ENCODE measurements at places on chromosomes 4 and X.

GRCh38 chr4:150938873-150939499, 76.1 kb downstream of the LRBA start:
- DNase-seq: no peak

GRCh38 chr4:72993876-72994275, 75.6 kb downstream of the COX18 start:
- DNase-seq: no peak

GRCh38 chrX:71622576-71623450, 4.5 kb upstream of the CXCR3 start:
- peak; percentile 14 for DNase-seq

DNA sequence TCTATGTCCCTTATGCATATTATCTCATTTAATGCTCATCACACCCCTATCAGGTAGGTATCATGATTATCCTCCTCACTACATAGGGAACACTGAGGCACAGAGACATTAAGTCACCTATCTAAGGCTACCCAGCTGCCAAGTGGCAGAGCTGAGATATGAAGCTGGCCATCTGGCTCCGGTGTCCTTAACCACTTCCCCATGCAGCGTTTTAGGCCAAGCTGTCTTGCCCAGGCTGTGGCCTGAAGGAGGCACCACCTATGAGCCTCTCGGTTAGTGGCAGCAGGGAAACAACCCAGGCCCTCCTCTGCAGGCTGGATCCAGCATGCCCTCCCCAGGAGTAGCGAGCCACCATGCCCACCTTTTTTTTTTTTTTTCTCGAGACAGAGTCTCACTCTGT, 16.3 kb downstream of the PJA1 start:
- no peak for DNase-seq

- no peak for DNase-seq
Observed at GRCh38 chr4:129327637-129328036, 231.7 kb downstream of the C4orf33 start.

GRCh38 chr4:151717314-151717713, 43.5 kb downstream of the GATB start:
- no peak for DNase-seq

- no peak for DNase-seq
Observed at GRCh38 chr4:70627620-70628019, 924 bp upstream of the ENAM start.

DNA sequence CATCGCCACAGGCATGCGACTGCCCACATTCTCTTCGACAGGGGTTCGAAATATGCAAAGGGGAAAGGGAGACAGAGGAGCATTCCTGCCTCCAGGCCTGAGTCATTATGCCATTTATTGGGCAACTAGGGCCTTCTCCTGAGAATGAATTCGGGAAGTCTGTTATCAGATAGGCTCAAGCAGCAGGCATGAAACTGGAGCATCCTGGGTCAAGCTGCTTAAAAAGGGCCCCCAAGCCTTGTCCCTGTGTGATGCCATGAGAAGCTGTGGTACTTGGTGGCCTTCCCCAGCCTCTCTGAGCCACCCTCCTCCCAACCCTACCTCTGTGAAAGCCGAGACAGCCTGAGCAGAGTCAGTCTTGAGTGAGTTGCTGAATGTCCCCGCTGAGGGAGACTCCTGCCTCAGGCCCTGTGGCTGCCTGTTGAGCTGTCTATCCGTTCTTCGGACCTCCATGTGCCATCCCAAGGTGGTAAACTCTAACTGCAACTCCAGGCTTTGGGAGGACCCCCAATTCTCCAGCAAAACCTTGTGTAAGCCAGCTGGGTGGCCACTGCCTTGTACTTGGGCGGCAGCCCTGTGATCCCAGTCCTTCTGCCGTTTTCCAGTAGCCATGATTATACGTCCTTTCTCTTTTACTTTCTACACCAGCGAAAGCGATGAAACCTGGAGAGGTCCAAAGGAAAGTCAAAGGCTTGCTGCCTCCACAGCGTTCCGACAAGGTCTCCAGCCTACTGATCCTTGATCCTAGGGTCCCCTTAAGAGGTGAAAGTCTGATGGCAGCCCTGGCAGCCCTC, 37.7 kb downstream of the NBDY start:
- no peak for DNase-seq

GRCh38 chr4:164997324-164997723, 19.9 kb upstream of the TRIM61 start:
- no peak for DNase-seq

- DNase-seq: no peak
Observed at GRCh38 chrX:85503258-85504158, 124.0 kb upstream of the POF1B start.

- no peak for DNase-seq
Observed at GRCh38 chr4:1030031-1030430, 18.6 kb downstream of the FGFRL1 start.

GRCh38 chrX:75107863-75108509, 48.1 kb downstream of the ABCB7 start:
- no peak for DNase-seq

DNA sequence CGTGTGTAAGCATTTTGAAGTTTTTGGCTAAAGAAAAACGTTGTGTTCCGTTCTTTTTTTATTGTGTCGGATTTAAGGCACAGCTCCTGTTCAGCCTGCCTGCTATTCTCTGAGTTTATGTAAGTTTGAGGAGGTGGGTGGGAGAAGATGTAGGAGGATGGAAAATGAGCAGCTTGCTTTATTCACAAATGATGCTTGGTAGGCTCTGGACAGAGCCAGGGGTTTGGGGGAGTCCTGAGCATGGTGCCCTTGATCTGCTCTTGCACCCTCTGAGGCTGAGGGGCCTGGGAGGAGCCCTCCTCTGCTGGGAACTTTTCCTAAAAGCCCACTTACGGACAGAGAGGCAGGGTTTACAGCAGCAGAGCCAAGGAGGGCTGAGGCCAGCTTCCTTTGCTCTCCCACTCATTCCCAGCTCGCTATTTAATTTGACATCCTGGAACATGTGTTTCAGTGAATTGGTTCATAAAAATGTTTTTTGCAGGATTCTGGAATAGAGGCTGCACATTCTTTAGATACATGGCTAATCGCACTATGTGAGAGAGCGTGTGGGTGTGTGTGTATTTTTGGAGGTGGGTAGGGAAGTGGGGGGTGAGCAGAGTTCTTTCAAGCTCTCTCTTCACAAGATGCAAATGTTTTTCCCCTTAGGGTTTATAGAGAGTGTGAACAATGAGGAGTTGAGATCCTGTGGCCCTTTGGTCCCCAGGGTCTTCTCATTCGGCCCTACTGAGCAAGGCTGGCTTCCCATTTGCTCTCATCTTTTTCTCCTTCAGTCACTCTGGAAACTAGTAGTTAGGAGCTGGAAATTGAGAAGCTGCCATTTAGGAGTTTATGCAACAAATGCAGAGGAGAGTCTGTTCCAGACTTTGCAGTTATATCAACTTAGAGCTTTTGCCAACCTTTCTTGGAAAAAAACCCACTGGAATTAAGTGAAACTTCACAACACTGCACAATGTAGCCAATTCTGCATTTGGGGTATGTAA, 32.1 kb downstream of the TMEM131L start:
- DNase-seq: no peak

DNA sequence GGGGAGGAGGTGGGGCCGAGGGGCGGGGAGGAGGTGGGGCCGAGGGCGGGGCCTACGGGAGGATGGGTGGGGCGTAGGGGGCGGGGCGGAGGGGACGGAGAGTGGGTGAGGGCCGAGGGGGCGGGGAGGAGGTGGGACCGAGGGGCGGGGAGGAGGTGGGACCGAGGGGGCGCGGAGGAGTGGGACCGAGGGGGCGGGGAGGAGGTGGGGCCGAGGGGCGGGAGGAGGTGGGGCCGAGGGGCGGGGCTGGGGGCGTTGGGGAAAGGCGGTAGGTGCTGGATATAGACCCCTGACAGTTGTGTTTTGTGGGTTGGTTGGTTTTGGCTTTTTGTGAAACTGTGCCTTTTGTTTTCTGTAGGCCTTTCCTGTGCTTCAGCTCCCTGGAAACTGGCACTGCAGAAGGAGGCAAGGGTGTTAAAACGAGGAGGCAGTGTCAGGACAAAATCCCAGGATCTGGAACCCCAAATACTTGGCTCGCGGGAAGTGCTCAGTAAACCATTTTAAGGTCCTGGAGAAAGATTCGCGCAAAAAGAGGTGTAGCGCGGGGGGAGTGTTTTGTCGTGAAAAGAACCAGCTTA, 580 bp upstream of the MMGT1 start:
- peak; percentile 24 for DNase-seq

DNA sequence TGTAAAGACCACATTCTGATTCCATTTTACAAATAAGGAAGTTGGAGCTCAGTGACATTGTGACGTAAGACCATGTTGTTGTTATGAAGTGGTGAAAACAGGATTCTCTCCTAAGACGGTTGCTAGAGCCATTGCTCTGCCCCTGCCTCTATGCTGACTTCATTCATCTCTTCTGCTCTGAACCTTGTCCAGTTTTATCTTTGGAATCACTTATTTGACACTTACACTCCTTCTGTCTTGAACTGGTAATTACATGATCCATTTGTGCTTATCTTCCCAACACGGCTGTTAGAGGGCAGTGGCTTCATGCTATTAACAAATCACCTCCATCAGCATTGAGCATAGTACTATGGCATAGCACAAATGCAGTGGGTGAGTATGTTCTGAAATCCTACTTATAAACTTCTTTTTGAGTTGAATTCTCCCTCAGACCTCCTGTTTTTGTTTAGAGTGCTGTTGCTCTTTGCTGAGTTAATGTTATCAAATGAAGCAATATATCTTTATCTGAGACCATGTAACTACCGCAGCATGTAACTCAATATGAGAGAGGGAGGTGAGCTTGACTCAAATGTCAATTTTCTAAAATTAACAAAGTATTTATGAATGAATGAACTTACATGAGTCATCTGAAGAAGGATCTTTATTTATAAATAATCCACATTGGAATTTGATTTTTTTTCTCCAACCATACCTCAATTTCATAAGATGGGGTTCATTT, 177.8 kb downstream of the RASL11B start:
- DNase-seq: no peak

- no peak for DNase-seq
Observed at GRCh38 chr4:152862608-152863007, 73.5 kb upstream of the FHDC1 start.

DNA sequence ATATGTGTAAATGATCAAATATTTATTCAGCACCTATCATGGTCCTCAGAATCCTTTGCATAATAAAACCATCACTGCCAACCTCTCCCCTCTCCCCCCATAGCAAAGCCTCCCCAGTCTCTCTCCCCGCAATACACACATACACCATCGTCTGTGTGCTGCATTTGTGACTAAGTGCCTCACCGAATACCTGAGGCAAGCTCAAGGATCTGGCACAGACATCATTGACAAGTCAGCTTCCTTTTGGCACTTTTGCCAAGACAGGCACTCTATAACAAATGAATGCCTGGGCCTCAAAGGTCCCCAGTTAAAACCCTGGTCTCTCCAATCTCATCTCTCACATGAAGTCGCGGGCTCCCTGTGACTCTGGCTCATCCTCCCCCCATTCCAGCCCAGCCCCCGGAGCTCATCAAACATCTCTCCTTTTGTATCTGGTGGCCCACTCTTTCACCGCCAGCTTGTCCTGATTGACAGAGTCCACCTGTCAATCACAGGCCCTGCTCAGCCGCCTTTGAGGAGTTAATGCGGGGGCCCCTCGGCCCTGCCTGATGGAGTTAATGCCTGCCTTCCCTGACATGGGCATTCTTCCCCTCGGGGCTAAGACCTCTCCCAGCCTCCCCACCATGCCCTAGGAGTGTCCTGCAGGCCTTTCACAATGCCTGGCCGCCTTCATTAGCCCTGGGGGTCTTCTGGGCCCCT, 135.8 kb upstream of the ATP6AP2 start:
- DNase-seq: no peak

GRCh38 chr4:94834501-94834900, 76.7 kb downstream of the BMPR1B start:
- DNase-seq: no peak

- no peak for DNase-seq
Observed at GRCh38 chrX:108347800-108348199, 90.4 kb downstream of the COL4A6 start.

GRCh38 chrX:7191681-7192110, 43.7 kb upstream of the PUDP start:
- DNase-seq: no peak

DNA sequence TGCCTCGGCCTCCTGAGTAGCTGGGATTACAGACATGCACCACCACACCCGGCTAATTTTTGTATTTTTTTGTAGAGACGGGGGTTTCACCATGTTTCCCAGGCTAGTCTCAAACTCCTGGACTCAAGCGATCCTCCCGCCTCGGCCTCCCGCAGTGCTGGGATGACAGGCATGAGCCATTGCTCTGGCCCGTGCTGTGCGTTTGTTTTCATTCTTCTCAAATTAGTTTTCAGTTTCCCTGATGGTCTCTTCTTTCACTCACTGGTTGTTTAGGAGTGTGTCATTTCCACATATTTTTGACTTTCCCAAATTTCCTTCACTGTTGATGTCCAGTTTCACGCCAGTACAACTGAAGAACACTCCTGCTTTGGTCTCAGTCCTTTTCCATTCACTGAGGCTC, 31.8 kb downstream of the SH3TC1 start:
- DNase-seq: no peak

DNA sequence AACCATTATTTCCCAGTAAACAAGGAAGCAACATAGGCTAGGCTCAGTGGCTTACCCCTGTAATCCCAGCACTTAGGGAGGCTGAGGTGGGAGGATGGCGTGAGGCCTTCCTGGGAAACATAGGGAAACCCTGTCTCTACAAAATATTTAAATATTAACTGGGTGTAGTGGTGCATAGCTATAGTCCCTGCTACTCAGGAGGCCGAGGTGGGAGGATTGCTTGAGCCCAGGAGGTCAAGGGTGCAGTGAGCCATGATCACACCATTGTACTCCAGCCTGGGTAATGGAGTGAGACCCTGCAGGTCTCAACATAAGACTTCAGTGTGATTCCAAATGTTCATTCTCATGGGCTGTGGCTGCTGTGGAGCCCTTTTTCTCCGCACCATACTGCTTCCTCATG, 34.9 kb downstream of the FHDC1 start:
- DNase-seq: no peak

DNA sequence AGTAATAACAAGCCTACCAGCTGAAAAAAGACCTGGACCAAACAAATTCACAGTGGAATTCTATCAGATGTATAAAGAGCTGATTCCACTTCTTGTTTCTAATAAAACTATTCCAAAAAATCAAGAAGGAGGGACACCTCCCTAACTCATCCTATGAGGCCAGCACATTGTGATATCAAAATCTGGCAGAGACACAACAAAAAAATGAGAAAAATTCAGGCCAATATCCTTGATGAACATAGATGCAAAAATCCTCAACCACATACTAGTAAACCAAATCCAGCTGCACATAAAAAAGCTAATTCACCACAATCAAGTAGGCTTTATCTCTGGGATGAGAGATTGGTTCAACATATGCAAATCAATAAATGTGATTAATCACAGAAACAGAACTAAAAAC, 147.9 kb upstream of the NEIL3 start:
- DNase-seq: no peak

- DNase-seq: peak; percentile 6
Observed at GRCh38 chrX:93580634-93581033, 92.7 kb downstream of the NAP1L3 start.

DNA sequence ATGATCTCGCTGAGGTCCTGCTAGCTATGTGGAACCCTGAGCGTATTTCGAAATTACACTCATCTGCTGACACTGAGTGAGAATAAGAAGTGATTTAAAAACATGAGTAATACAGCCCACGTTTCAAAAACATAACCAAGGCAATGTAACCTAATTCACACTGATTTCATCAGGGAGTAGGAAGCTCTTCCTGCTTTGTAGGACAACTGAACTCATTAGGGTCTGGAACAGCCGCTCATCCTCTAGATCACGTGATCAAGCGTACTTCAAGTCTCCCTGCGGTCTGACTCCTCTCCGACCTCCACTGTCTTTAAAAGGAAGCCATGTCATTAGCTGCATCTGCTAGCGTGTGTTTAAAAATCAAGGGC, 138.0 kb downstream of the NSUN7 start:
- no peak for DNase-seq
